ENCODE measurements at places on chromosomes 1 and 21.

DNA sequence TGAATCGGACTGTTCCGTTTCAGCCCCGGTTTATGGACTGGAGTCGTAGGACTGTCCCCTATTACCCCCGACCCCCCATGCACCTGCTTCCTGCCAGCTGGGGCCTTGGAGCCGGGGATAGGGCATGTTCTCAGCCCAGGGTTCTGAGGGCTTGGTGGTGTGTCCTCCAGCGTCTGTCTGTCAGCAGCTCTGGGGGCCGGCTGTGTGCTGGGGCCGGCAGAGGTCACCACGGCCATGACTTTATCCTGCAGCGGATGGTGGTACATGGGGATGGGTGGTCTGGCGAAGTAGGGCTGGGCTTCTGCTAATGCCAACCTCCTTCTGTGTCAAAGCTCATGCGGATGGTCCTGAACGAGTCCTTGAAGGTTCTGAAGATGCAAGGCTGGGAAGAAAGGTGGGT is 5.5 kb downstream of the RRP1 start:
- peaks cover 17% of the 10 kb centered on the region for H3K4me1 ChIP-seq
- H3K36me3 ChIP-seq = peaks cover 86% of the 10 kb centered on the region
- H3K27me3 ChIP-seq = no peaks in the 10 kb centered on the region
- no peak overlapping the region for H3K4me3 ChIP-seq
- no peak for DNase-seq
- H3K27ac ChIP-seq = no peak overlapping the region

DNA sequence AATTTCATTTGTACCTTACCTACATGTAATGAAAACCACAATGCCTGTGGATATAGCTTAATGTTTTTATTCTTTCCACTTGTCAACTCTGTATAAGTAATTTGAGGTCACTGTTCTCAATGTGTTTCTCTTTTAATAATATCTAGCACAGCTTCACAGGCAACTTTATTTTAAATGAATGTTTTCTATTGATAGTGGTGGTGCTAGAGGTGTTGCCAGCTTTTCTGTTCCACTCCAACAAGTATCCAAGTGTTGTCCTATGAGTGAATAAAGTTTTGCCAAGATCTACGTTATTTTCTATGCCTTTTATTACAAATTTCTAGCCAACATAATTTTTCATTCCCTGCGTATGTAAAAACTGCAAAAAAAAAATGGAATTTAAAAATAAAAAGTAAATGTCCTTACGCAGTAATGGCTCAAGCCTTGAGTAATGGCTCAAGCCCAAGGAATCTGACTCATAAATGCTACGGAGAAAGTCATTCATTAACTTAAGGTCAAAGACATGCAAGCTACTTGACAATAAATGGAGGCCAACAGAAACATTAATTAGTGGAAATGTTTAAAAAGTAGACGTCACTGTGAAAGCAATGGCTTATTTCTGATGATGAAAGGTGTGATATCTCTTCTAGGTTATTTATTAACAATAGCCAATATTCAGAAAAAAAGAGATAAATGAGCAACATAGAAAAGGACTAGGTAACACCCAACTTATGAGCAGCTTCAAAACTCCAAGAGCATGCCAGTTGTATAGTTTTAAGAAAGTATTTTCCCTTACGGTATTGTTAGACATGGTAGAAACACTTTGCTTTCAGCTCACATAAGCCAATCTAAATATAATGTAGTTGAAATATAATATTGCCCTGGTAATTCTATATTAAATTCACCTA is 71.4 kb downstream of the SLC44A5 start:
- peak overlapping the region; percentile 46 for H3K27ac ChIP-seq
- DNase-seq = peak; percentile 51

- no peaks in the 10 kb centered on the region for H3K36me3 ChIP-seq
- no peak overlapping the region for H3K27ac ChIP-seq
Observed at GRCh38 chr1:236156512-236157208, 14.3 kb downstream of the GPR137B start.

GRCh38 chr1:184743062-184743756 is 11.4 kb downstream of the EDEM3 start:
- no peaks in the 10 kb centered on the region for H3K4me1 ChIP-seq
- H3K36me3 ChIP-seq = peaks cover 31% of the 10 kb centered on the region
- H3K4me3 ChIP-seq = no peak overlapping the region
- no peak overlapping the region for H3K27ac ChIP-seq
- no peak for DNase-seq

- DNase-seq = no peak
- no peaks in the 10 kb centered on the region for H3K36me3 ChIP-seq
- no peak overlapping the region for H3K27ac ChIP-seq
- no peak overlapping the region for H3K4me3 ChIP-seq
- no peaks in the 10 kb centered on the region for H3K27me3 ChIP-seq
- H3K4me1 ChIP-seq = no peaks in the 10 kb centered on the region
Observed at GRCh38 chr1:4595341-4596225, 58.8 kb upstream of the AJAP1 start.

DNA sequence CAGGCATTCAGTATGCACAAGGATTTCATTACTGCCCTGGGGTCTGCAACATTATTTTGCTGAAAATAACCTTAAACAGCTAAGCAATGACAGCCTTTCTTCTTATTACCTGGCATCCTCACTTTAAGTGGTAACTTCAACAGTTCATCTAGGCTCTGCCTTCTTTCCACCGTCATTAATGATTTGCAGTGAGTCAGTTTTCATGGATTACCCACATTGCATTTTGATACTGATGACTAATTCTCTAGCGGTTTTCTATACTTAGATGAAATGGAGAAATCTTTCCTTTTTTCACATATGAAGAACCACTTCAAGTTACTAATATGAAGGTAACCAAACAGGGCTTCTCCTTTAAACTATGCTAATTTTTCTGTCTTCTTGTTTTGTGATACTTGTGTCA is 226.9 kb upstream of the TMPRSS15 start:
- H3K4me3 ChIP-seq = no peak overlapping the region
- no peaks in the 10 kb centered on the region for H3K27me3 ChIP-seq
- H3K4me1 ChIP-seq = no peaks in the 10 kb centered on the region
- H3K36me3 ChIP-seq = no peaks in the 10 kb centered on the region
- no peak overlapping the region for H3K27ac ChIP-seq
- DNase-seq = no peak

GRCh38 chr1:175195798-175196197 is 3.2 kb upstream of the KIAA0040 start:
- peaks cover 25% of the 10 kb centered on the region for H3K27me3 ChIP-seq
- H3K4me3 ChIP-seq = no peak overlapping the region
- peaks cover 12% of the 10 kb centered on the region for H3K4me1 ChIP-seq
- H3K36me3 ChIP-seq = no peaks in the 10 kb centered on the region
- no peak overlapping the region for H3K27ac ChIP-seq

DNA sequence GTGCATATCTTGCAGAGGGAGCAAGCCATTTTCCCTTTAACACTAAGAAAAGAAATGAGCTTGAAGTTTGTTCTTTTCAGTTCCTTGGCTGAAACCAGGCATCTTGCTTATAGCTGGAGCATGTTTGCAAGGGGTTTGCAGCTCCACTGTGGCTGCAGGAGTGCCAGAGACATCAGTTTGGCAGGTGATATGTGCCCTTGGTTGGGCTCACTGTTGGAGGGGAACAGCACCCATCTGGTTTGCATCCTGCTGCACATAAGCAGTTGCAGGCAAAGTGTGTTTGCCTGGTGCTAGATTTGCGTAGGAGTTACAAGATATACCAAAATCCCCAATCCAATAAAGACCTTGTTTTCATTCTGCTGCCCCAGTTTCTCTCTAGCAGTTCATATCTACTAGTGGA is 47.8 kb upstream of the IKBKE start:
- H3K4me3 ChIP-seq = no peak overlapping the region
- H3K27me3 ChIP-seq = no peaks in the 10 kb centered on the region

DNA sequence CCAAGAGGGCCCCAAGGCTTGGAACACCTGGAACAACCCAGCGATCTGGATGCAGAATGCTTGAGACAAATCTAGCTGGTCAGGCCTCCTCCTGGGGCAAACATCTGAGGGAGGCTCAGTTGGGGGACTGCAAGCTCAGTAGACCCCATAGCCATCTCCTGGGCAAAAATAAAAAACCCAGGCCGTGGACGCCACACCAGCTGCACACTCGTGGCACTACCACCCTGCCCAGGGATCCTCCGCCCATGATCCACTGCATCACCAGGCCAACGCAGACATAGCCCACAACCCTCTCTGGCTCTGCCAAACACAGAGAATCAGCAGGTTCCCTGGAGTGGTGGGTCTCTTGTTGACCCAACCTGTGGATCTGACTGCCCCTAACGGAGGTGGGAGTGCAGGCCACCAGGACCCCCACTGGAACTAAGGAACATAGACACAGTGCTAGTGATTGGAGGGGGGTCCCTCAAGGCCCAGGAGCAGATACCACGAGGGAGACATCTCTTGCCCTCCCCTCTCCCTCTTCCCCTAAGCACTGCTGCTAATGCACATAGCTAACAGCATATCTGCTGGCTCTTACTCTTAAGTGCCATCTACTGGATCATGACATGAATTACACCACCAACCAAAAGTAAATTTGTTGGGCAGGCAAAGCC is 147.2 kb downstream of the CHD1L start:
- H3K27me3 ChIP-seq = no peaks in the 10 kb centered on the region
- no peak overlapping the region for H3K27ac ChIP-seq
- H3K36me3 ChIP-seq = no peaks in the 10 kb centered on the region
- DNase-seq = peak; percentile 52

DNA sequence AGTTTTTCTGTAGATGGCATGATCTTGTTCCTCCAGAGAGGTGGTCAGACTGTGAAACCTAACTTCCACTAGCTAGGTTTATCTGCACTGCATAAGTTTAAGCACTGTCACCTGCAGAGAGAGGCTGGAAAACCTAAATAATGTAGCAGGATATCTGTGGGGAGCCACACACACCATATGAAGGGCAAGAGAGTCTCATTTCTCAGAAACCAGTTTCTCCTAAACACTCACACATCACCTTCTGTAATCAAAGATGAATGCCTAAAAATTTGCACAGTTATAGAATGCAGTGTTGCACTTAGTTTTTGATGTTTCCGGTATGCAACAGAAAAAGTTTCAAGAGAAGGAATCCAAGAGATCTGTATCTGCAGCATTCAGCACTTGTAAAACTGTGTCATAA is 654.6 kb downstream of the ADGRL2 start:
- H3K27me3 ChIP-seq = no peaks in the 10 kb centered on the region
- no peak overlapping the region for H3K27ac ChIP-seq
- H3K36me3 ChIP-seq = no peaks in the 10 kb centered on the region
- no peaks in the 10 kb centered on the region for H3K4me1 ChIP-seq
- no peak for DNase-seq

DNA sequence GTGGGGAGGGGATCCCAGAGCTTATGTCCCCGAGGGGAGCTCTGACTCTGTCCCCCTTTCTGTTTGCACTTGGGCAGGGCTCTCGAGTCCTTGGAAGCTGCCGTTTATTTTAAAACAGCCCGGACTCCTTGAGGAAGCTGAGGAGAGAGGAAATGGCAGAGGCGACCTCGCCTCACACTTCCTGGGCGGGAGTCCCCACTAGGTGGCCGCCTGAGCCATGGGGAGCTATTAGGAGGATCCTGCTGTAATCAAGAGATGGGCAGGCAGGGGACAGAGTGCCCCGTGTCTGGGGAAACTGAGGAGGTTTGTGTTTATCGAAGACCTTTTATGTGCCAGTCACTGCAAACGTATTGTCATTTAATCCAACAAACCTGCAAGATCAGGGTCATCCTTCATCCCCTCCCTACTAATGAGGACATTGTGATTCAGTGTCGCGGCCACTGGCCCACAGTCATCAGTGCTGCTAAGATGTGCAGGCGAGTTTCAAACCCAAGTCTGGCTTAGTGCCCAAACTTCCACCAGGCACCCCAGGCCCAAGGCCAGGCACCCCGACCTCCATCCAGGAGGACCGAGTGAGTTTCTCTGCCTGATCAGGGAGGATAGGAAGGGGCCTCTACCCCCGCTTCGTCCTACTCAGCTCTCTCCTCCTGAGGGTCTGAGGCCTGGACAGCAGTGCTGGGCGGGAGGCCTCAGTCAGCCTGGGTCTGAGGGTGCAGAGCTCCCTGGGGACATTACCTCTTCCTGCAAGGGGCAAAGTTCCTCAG is 316.9 kb upstream of the VAMP3 start:
- no peaks in the 10 kb centered on the region for H3K36me3 ChIP-seq
- DNase-seq = peak; percentile 30
- H3K27ac ChIP-seq = no peak overlapping the region

DNA sequence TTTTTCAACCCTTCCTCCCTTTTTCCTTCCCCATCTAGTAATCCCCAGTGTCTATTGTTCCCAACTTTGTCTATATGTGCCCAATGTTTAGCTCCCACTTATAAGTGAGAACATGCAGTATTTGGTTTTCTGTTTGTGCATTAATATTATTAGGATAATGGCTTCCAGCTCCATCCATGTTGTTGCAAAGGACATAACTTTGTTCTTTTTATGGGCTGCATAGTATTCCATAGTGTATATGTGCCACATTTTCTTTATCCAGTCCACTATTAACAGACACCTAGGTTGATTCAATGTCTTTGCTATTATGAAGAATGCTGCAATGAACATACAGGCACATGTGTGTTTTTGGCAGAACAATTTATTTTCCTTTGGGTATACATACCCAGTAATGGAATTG is 121.0 kb upstream of the C1orf105 start:
- DNase-seq = no peak
- H3K27ac ChIP-seq = no peak overlapping the region
- no peaks in the 10 kb centered on the region for H3K27me3 ChIP-seq
- H3K4me3 ChIP-seq = no peak overlapping the region
- no peaks in the 10 kb centered on the region for H3K36me3 ChIP-seq
- no peaks in the 10 kb centered on the region for H3K4me1 ChIP-seq

DNA sequence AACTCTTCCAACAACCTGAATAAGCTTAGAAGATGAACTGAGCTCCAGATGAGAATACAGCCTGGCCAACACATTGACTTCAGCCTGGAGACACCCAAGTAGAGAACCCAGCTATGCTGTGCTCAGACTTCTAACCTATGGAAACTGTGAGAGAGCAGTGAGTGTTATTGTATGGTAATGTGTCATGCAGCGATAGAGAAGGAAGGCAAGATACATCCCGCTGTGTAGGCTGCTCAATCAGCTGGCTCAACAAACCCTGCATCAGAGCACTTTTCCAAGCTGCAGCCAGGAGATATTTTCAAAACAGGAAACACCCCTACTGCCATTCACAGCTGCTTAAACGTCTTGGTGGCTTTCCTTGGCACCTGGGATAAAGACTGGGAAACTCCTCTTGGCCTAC is 321.3 kb downstream of the SIPA1L2 start:
- peaks cover 10% of the 10 kb centered on the region for H3K4me1 ChIP-seq
- DNase-seq = no peak
- H3K36me3 ChIP-seq = no peaks in the 10 kb centered on the region
- peaks cover 3% of the 10 kb centered on the region for H3K27me3 ChIP-seq
- H3K4me3 ChIP-seq = no peak overlapping the region
- H3K27ac ChIP-seq = no peak overlapping the region

Measured in mesenchymal stem cell (in vitro differentiated cells and primary cell).